Omental fat pad (tissue), 4 donors: ENCODE measurements at places on chromosomes 13 and 19.

DNA sequence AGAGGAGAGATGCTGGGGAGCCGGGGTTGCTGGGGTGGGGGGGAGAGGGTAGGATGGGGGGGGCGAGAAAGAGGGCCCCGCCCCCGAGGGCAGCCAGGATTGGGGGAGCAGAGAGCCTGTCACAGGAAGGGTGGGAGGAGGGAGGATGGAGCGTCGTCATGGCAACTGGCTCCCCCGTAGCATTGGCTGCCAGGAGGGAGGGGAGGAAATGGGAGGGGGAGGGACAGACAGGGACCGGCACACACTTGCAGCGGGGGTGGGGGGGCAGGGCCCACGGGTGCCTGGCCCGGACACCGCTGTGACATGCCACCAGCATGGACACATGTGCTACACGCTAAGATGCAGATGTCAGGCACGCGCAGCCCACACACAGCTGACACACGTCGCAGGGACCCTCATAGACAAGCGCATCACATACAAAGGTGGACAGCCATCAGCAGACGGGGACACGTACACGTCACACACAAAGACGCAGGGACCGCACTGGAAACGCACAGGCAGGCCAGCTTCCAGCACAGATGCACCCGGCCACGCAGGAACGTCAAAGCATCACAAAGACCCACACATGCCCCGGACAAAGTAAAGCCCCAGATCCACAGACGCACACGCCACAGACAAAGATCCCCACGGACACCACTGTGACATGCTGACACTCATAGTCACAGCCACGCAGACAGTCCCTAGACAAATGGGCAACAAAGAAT, at the start of gene LMTK3:
LMTK3 (minus strand) TSS at position 36 of the 704 bp plus-strand sequence. CDS start 259 bp downstream, outside the sequence.
- no peak for DNase-seq

DNA sequence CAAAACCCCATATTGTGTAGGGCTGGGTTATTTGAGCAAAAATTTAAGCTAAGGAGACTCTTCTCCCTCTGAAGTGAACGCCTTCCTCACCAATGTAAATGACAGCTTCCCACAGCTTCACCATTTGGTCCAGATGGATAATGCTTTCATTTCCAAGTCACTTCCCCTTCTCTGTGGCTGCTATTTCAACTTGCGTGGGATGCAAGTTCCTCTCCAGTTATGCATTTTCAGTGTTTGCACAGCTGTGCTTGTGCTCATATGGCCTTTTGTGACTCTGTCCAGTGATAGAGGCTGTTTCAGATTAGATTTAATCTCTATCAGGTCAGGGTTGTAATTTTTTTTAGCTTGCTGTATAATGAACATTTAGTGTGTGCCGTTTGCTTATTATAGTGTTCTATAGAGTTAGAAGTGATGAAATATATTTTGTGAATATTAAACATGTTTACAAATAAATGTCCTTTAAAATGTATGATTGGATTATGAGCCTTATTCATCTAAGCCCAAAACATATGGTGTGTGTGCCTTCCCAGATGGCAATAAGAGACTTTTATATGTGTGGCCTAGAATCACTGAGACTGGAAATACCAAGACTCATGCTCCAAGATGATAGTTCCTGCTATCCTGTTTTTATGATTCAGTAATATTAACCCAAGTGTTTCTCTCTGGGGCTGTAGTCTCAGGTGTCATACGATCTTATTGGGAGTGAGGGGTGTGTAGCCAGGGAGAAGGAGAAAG, 86.6 kb downstream of the TNFRSF19 start:
- DNase-seq, result no peak

- no peak for DNase-seq
These were observed 5.8 kb upstream of the FRY start for GRCh38 chr13:32025730-32026129.

DNA sequence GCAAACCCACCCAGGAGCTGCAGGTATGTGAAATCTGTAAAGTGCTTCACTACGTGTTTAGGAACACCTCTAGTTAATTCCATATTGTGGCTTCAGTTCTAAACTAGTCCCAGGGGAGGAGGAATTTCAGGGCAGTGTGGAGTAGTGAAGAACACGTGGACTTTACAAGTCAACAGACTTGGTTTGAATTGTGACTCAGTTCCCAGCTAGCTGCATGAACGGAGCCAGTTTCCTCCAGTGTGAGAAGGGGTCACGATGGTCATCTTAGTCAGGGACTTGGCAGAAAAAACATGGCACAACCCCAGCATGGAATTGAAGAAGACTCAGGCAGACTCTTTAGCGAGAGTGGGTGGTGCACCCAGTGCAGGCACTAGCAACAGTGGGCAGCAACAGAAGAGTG, 175.7 kb upstream of the UBL3 start:
- no peak for DNase-seq

DNA sequence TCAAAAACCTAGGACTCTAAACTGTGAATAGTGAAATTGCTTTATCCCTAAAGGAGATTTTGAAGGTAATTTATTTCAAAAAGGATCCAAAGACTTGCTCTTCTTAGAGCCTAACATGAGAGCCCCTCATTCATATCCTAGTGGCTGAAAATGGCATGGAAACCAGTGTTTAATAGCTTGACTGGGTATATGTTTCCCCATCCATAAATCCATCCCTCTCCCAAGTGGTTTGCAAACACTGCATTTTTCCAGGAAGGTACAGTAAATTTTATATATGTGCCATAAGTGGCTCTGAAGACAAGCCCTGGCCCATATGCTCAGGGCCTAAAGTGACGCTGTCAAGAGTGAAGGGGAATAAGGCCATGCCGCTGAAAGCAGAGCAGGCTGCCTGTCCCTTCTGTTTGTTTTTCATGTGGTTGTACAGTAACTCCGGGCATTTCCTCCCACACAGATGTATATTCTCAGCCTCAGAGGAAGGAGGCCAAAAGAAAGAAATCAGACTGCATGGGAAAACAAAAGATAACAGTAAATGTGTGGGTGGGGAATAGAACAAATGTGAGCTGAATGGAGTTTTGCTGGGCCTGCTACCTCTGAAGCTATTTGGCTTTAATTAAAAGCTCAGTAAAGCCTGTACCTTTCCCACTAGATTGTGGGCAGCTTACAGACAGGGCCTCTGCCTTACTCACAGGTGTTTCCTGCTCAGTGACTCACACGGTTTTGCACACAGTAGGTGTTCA, 181.9 kb downstream of the PCDH9 start:
- DNase-seq, result no peak

GRCh38 chr19:50632151-50632835, 7.4 kb downstream of the SYT3 start:
- no peak for DNase-seq

DNA sequence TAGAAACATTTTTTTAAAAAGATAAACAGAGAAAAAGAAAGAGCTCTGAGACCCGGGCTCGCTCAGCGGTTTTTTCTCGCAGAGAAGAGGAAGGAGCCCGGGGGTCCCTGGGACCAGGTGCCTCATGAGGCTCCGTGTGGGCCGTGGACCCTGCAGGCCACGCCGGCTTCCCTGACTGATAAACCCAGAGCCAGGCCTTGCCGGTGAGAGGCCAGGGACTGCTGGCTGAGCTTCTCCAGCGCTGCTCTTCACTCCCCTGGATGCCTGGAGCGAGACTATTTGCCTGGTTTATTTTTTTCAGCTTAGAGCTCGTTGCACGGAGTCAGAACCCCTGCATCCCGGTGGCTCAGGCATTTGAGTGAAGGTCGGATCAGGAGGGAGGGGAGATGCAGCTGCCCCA, 53.4 kb upstream of the F7 start:
- no peak for DNase-seq

- no peak for DNase-seq
These were observed 43.6 kb downstream of the ANKRD27 start for GRCh38 chr19:32631381-32631780.

GRCh38 chr13:25943658-25944057, 108.2 kb downstream of the SHISA2 start:
- no peak for DNase-seq

GRCh38 chr19:29992233-29992867, 50.3 kb downstream of the URI1 start:
- DNase-seq, result no peak

DNA sequence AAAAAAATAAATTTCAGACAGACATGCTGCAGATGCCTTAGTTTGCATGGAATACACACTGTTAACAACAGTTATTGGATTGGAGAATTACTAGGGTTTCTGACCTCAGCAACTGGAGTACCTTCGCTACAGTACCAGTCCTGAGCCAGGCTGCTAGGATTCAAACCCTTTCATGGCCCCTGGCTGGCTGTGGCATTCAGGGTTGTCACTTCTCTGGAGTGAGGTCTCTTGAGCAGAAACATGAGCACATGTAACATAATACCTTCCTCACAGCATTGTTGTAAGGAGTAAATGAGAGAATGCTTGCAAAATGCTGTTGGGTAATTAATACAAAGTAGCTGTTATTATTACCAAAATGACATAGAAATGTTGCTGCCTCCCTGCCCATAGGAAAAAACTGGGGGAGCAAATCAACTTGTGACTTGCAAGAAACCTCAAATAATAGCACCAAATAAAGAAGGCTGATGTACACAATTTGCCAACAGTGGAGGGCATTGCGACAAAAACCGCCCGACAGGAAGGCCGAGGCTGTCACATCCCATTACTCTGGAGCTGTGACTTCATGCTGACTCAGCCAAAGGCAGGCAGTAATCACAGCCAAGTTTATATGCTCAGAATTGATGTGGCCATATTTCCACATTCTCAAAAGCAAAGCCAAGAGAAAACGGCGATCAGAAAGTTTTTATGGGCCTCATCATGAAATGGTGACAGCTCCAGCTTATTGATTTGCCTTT, 100.4 kb downstream of the RFC3 start:
- no peak for DNase-seq

DNA sequence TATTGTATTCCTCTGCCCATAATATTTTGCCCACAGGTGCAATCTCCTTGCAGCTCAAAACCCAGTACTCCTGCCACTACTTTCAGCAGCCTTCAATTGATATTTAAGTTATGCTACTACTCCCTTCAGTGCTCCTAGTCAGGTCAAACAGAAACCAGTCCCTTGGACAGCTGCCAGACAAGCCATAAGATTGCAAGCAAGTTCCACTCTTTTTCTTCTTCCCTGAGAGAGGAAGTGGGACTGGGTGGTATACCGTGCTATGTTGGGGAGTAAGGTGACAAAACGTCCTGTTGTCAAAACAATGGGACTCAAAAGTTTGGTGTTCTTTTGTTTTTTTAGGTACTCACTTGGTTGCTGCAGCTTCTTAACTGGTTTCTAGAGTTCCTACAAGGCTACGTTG, 63.1 kb upstream of the FRY start:
- no peak for DNase-seq

GRCh38 chr19:38737921-38738737, 6.1 kb downstream of the CAPN12 start:
- no peak for DNase-seq

- peak; percentile 25 for DNase-seq
These were observed 572 bp downstream of the UGGT2 start for GRCh38 chr13:96052656-96053002.

GRCh38 chr19:4100647-4101495, 23.1 kb downstream of the MAP2K2 start:
- DNase-seq, result no peak

DNA sequence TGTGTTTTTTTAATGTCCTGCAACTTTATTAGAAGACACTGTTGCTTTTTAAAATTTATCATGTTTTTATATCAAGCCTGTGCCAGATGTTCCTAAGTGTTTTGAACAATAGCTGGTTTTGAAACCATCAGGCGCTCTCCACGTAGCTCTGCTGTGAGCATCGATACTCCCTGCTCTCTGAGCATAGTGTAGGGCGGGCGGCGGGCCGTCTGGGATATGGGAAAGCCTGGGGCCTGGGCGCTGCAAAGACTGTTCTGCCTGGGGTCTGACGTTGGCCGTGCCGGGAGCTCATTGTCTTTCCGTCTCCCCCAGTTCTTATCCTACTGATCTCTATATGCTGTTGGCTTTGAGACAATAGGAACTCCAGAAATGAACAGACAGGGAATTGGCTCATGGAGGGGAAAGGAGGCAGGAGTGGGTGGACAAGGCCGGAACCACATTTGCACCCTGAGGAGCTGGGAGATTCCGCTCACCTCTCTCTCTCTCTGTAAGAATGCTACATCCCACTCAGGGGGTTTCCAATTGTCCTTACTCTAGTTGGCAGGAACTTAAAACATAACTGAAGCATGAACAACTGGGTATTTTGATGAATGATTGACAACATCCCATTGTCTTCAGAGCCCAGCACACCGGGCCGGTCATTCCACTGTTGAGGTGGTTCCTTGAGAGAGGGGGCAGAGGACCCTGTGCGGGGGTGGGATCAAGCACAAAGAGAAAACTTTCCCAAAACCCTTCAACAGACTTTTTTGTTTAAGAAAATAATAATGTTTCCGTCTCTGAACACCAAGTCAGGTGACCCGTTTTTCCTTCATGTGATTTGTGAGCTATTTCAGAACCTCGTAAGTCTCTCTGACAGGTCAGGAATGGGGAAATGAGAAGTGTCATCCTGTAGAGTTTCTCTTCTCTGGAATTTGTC, 64.7 kb downstream of the COL4A2 start:
- DNase-seq, result no peak

DNA sequence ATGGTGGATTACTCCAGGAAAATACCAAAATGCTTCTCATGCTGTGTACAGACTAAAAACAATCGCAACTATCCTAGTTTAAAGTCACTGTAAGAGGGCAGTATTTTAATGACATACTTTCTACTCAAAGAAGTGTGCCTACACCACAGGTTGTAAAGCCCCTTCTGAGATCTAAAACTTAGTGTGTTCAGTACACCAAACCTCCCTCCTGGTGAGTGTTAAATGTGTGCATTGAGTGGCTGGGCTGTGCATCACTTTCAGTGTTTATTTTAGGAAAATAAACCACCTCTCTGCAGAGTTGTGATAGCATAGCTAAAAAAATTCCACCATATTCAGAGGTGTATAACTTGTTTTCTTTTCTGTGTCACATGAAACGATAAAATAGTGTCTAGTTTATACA, 263.7 kb downstream of the DACH1 start:
- no peak for DNase-seq

DNA sequence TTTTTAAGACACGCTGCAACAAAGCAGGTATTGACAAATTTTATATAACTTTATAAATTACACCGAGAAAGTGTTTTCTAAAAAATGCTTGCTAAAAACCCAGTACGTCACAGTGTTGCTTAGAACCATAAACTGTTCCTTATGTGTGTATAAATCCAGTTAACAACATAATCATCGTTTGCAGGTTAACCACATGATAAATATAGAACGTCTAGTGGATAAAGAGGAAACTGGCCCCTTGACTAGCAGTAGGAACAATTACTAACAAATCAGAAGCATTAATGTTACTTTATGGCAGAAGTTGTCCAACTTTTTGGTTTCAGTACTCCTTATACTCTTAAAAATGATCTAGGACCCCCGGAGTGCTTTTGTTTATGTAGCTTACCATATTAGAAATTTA, 1.2 kb downstream of the BRCA2 start:
- no peak for DNase-seq

GRCh38 chr19:4234142-4234861, 5.0 kb downstream of the EBI3 start:
- DNase-seq, result no peak

GRCh38 chr19:47587295-47587694, 14.3 kb upstream of the ZNF541 start:
- no peak for DNase-seq

GRCh38 chr13:75841905-75842304, 205.8 kb downstream of the LMO7 start:
- no peak for DNase-seq

- no peak for DNase-seq
These were observed 71.4 kb upstream of the CLDN10 start for GRCh38 chr13:95480791-95481780.

GRCh38 chr13:38883783-38884182, 106.8 kb downstream of the STOML3 start:
- no peak for DNase-seq
